Psoas muscle (tissue), 8 donors: ENCODE measurements at places on chromosomes 12 and 14. TPM values are rescaled to one million over a fixed set of nuclear protein-coding genes. Genes with fewer than 3 reads are reported as not detected.

C1S gene
- 81.0 TPM for total RNA-seq

PPP1R1A gene
- total RNA-seq, result 279 TPM

CTDSP2 gene
- 84.8 TPM for total RNA-seq

GRCh38 chr14:100239211-100239839 lies 381 bp downstream of the YY1 start:
- peak; percentile 68 for DNase-seq

DNA sequence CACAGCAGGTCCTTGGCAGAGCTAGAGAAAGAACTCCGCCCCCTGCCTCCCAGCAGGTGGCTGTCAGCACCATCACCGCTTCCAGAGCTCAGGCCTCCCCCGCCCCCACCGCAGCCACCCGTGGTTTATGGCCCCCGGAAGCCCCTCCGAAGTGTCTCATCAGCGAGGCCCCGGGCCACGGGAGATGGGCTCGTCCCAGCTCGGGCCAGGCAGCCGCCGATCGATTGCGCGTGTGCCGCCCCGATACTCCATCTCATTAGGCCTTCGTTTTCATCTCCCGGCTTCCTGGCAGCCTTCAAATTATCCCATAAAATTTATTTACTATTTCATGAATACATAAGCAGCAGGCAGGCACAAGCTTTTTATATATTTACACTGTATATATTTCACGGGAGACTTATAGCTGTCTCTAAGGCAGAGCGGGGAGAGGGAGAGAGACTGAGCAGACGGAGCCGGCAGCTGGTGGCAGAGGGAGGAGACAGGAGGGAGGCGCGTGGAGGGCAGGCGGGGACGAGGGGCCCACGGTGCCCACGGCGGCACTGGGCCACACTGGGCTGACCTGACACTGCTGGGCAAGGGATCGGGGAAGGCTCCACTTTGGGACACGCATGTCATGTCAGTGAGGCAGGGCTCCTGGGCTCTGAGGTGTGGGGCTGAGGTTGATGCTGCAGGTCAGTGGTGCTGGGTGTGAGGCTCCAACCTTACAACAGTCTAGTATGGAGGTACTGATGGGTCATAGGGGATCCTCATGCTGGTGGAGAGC lies 241.2 kb downstream of the RBM19 start:
- DNase-seq, result no peak

- DNase-seq, result peak; percentile 21
These were observed 140.0 kb downstream of the DAD1 start for GRCh38 chr14:22448905-22449599.
